ENCODE measurements at places on chromosomes 13 and 19.
A peak's percentile ranks its signal among the peaks of the same experiment; 100 is the strongest.

- no peak for DNase-seq
Measured at GRCh38 chr13:23579896-23580683, 9.9 kb downstream of the TNFRSF19 start.

GRCh38 chr13:91117351-91117750, 230.1 kb upstream of the MIR17HG start:
- DNase-seq, result no peak

DNA sequence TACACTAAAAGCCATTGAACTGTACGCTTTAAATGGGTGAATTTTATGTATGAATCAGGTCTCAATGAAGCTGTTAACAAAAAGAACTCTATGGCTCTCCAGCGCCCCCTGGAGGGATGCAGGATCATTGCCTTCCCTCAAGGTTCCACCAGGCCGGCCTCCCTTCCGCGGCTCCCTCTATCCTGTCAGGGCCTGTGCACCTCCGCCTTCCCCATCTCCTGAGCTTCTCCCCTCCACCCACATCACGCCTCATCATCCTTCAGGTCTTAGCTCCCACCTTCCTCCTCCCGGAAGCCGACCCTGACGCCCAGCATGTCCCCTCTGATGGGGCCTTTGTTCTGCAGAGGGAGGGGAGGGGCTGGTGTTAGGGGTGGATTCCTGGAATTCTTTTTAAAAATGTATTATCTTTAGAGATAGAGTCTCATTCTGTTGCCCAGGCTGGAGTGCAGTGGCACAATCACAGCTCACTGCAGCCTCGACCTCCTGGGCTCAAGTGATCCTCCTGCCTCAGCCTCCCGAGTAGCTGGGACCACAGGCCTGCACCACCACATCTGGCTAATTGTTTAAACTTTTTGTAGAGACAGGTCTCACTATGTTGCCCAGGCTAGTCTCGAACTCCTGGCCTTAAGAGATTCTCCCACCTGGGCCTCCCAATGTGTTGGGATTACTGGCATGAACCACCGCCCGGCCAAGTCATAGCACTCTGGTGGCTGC, 27.7 kb downstream of the MEIS3 start:
- peak; percentile 48 for DNase-seq

GRCh38 chr13:97328222-97328790, 105.7 kb upstream of the RAP2A start:
- no peak for DNase-seq

GRCh38 chr19:31592456-31592855, 243.2 kb upstream of the TSHZ3 start:
- DNase-seq, result no peak
